ENCODE measurements at places on chromosomes 11 and 22. TPM values are rescaled to one million over a fixed set of nuclear protein-coding genes. Genes with fewer than 3 reads are reported as not detected.

DNA sequence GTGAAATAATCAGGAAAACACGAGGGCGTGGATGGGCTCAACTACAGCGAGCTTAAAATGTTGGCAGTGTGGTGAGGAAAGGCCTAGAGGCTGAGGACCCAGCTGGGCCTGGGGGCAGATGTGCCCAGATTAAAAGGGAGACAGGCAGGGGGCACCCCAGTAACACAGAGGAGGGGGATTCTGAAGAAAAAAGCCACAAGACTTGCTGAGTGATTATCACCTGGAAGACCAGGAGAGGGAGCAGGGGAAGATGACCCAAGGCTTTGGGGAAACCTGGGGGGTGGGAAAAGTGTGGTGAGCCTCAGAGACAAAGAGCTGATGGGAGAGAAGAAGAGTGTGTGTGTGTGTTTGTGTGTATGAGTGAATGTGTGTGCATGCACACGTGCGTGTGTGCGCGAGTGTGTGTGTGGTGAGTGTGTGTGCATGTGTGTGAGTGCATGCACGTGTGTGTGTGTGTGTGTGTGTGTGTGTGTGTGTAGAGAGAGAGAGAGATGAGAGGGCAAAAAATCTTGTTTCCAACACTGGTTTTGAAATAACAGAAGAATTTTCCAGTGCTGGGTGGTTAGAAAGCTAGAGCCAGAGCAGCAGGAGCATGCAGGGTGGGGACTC is 500.5 kb downstream of the BUD13 start:
- no peak for DNase-seq

Gene INS
- polyA plus RNA-seq: not detected

DNA sequence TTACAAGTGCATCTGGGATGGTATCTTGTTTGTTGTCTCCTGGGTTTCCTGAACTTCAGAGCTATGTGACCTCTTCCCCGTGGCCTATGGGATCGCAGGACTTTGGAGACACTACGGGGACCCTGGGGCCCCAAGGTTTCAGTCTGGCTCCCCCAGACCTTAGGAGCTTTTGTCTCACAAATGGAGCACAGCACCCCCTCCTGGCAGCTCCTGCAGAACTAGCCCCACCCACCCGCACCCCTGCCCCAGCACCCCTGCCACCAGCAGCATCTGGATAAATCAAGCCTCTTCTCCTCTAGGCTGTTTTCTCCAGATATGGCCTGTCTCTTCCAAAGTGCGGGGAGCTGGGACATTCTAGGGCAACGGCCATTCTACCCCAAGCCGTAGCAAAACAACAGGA is 10.4 kb downstream of the RCOR2 start:
- DNase-seq: no peak

- peak; percentile 50 for DNase-seq
Observed at GRCh38 chr11:63839508-63840355, 822 bp downstream of the MARK2 start.

DNA sequence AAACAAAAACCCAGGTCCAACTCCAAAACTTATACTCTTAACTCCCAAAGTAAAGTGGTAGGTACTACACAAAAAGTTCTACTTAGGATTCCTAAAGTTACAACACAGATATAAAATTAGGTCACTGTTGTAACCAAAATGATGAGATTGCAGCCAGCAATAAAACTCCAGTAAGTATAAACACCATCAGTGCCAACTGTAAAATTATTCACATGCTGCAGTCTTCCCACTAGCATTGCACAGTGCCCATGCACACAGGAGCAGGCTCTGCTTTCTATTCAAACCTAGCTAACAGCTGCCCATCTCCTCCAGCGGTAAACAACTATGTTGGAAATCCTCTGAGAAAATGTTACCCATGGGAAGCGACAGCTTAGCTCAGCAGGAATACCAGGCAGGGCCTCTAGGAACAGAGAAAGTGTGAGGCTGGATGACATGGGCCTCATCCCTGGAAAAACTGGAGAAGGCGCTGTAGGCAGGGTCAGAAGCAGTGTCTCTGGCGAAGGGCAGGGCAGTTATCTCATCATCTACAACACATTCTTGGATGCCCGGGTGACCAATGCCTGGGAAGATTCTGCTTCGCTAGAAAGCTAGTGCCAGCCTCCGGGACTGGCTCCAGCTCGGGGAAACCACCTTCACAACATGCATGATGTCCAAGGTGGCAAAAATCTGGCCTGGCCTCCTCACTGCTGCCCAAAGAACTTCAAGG is 9.1 kb downstream of the CPT1A start:
- DNase-seq: no peak
